HT1080 (cell line): ENCODE measurements at places on chromosomes 6 and 20. TPM values are rescaled to one million over a fixed set of nuclear protein-coding genes. Genes with fewer than 3 reads are reported as not detected.

DNA sequence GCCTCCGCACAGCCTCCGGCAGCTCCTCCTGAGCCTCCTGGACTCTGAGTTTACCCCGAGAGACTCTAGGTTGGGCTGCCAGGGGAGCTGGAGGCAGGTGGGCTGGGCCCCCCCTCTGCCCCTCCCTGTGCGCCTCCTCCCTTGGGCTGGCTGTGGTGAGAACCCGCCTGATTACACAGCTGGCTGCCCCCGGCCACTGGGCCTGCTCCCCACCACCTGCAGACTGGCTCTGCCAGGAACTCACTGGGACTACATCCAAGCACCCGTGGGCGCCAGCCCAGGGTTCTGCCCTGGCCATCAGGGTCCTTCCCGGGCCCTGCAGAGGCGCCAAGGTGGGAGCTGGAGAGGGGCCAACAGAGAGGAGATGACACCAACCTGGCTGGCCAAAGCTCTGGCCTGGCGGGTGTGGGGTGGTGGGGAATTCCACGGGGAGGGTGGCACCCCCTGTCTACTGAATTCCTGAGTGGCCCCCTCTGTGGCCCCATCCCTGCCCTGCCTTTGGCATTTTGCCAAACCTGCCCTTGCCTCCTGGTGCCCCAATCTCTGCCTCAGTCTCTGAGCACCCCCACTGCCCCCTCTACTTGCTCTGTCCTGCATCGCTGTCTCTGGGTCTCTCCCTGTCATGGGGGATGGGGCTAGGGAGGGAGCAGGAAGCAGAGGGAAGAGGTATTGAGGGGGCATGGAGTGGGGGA, 21.9 kb upstream of the CDH22 start:
- DNase-seq = no peak

DNA sequence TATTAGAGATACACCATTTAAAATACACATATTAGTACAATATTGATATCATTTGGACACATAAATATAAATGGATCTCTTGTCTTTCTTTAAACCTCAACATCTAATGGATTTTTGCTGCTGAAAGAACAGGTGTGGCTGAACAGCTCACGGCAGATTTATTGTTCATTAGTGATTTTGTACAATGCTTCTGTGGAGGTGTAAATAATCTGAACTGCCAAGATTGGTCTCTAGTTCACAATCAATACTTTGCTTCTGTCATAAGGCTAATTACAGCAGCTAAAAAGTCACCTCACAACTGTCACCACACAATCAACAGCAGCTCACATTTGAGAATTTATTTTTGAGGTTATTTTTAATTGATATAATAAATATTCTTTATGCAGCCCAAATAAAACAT, 162.0 kb upstream of the SIM1 start:
- DNase-seq = no peak

DNA sequence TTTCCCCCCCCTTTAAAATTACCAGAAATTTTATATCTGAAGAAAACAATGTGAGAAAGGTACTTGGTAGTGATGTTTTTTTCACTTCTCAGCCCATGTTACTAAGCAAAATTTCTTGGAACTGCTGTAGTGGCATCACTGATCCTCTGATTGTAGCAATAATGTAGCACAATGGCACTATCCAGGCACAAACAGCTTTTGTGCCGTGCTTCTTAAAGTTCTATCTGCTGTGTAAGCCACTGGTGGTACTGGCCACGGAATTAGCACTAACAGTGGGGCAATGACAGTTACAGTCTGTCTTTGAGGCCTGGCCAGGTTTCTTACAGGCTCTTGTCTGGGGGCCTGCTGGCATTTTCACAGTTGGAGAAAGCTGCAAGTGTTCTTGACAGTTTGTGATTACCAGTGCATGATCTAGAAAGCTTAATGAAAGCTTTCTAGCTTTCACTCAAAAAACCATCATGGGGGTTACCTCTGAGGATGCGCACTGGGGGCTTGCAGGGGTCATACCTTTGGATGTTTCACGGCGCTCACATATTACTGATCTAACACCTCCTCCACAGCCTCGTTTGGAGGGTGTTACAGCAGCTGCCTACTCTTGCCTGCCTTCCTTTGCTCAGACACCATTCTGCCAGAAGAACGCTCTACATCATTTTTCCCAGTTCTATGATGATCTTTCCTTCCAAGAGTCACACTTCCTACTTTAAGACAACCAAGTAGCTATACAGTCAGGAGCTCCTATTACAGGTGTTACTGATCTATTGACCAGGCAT, 58.4 kb upstream of the ARMH2 start:
- no peak for DNase-seq

DNA sequence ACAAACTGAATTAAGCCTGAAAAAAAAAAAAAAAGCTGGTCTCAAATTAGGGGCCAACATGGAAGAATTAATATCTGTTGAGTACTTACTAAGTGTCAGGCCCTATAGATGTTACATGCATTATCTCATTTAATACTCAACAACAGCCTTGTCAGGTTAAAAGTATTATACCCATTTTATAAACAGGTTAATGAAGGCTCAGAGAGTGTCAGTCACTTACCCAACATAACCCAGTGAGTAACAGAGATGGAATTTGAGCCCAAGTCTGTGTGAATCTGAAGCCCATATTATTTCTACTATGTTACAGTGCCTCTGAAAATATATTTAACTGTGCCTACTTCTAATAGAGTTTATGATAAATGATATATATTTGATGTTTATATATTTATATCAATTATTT, 11.3 kb upstream of the EIF2S2 start:
- no peak for DNase-seq

DNA sequence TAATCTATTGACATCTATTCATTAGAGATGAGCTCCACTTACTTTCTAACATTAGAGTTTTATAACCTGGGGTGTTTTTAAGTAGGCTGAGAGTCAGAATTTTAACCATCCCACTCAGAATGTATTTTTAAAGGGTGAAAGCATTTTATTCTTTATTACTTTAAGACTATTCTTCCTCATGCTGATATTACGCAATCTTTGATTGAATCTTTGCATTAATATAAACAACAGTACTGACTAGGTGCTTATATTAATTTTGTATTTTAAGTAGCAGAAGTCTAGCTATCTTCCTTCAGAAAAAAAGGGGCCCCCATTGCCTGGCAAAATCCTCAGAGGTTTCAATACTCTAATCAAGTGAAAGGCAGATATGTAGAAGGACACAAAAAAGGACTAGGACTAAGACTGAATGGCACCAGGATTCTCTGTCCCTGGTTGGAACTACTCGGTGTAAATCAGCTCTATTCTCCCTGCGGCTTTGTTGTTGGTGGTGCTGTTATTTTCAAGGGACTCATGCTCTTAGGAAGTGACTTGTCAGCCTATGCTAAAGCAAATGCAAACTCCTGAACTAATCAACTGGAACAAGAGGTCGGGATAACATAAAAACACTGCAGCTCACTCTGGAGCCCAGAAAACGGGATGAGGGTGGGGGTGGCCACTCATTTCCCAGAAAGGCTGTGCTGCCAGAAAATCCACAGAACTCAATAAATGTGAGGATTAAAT, 1324.4 kb downstream of the GRIK2 start:
- no peak for DNase-seq

DNA sequence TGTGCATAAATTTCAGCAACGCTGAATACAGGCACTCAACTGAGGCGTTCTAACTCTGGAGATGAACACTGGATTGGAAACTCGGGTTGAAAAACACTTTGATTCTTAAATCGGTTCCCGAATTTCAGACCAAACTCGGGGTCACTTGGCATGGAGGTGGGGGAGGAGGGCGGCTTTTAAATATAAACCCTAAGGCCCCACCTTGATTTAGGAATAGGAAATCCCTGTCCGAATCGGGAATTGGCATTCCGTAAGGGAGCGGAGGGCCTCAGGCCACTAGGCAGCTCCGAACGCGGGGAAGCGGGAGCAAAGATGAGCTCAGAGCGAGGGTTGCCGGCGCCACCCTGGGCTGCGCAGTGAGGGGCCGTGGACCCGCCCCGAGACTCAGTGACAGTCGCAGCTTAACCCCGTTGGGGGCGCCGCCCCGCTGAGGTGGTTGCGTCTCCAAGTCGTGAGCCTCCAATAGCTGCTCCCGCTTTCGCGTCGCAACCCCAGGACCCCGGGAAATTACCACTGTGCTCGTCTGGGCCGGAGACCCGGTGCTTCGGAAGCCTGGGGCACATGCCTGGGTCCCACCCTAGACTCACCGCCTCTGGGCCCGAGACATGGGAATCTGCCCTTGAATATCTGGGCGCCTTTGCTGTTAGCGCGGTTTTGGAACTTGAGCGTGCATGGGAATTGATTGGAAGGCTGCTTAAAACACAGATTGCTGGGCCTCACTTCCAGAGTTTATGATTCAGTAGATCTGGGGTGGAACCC, 4.6 kb upstream of the SIM1 start:
- DNase-seq = no peak

DNA sequence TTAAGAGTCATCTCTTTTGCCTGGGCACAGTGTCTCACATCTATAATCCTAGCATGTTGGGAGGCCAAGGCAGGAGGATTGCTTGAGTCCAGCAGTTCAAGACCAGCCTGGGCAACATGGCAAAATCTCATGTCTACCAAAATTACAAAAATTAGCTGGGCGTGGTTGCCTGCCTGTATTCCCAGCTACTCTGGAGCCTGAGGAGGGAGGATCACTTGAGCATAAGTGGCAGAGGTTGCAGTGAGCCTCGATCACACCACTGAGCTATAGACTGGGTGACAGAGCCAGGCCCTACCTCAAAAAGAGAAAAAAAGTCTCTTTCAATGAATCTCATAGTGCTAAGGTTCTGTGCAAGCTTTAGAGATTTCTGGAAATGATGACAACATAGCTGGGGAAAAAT, 1.5 kb downstream of the HLA-DRB1 start:
- no peak for DNase-seq

DNA sequence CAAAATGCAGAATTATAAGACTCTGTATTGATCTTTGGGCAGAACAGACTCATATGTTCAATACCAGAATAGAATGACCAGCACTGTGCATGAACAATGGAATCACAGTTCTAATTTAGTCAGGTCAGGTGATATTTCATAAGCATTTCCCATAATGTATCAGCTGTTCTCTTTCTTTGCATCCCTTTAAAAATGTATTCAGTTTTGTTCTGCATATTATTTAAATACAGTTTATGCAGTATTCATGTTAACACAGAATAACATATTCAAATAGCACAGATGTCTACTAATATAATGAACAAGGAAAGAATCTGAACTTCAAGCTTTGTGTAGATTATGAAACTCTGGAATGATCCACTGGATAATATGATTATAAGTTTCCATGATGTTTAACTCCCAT, 128.5 kb downstream of the LAMP5 start:
- DNase-seq = no peak

DNA sequence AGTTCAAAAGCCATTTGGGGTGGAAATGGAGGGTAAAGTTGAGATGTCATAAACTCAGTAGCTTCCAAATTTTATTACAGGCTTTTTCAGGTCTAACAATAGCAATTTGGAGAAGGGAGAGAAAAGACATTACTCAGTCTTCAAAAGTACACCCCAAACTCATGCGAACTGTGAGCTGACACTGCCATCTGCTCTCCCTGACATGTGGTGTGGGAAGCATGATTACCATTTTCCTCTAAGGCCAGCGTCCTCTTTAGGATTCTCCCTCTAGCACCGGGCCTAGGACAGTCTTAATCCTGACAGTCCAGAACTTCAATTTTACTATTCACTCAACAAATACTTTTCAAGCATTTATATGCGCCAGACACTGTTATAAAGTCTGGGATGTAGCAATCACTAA, 536.0 kb upstream of the JARID2 start:
- DNase-seq = no peak

DNA sequence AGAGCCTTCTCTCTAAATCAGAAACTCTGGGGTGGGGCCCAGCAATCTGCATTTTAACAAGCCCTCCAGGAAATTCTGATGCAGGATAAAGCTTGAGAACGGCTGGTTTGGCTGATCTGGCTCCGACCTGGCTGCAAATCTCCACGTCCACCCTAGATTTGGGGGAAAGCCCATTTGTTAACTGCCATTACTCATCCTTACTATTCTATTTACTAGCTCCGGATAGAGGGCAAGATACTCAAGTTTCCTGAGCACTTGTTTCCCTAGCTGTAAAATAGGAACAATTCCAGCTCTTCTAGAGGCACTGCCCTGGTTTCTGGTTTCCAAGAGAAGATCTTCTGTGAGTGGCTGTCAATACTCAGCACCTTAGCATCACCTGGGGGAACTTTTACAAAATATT, 44.4 kb downstream of the DAAM2 start:
- DNase-seq = no peak

GRCh38 chr6:106600329-106600728, 29.0 kb downstream of the RTN4IP1 start:
- DNase-seq = no peak

DNA sequence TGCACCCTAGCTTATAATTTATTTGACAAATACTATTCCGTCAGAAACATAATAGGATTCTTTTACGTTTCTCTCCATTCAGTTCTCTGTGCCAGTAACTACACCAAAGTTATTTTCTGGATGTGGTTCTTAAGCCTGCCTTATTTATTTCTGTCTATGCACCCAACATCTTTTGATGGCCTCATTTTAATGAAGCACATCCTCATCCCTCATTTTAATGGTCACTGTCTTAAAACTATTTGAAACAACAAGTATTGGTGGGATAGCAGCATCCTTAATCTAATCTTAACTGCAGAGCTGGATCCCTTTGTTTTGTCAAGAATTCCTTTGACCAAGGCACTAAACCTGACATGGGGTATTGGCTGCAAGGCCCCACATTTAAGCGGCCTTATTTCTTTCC, 11.0 kb downstream of the FAM135A start:
- DNase-seq = no peak

DNA sequence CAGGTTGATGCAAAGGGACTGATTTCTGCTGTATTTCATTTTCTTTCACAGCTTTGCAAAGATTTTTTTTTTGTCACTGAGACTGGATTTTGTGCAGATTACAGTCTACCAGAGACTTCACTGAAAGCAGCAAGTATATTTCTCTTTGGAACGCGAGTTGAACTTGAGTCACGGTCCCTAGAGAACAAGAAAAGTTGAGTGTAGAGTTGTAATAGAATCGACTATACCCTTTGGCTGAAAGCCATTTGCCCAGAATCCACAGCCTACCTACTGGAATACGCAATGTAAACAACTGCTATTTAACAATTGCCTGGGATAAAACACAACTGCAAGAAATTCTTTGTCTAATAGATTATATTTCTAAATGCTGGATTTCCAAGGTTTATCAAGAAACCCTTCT, 520.6 kb downstream of the HDGFL1 start:
- DNase-seq = no peak

DNA sequence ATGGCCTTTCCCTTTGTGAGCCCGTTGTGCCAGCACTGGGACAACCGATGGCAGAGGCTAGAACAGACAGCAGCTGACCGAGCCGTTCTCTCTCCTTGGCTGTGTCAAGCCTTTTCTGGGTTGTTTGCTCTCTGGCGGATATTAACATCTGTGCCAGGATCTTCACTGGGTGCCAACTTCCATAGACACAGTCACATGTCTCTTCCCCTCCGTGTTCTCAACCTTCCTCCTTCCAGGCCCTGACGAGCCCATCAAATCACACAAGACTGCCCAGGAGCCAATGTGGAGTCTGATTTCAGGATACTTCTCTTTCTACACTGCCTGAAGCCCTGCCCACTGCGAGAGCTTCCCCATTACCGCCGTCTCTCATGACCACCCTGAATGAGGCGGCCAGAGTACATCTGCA, 111.0 kb upstream of the RALGAPA2 start:
- no peak for DNase-seq

GRCh38 chr20:47438464-47439381, 63.0 kb upstream of the NCOA3 start:
- no peak for DNase-seq

GRCh38 chr20:38726804-38727606, 2.7 kb downstream of the SLC32A1 start:
- no peak for DNase-seq

The PGK2 gene
- total RNA-seq = not detected in 2 replicates

The SLC13A3 gene
- not detected in 2 replicates for total RNA-seq

The OLIG3 gene
- not detected in 2 replicates for total RNA-seq

The LHFPL5 gene
- total RNA-seq = 0.70 TPM in 1 of 2 replicates, not detected in the other

The EBF4 gene
- total RNA-seq = not detected in 2 replicates

The SSTR4 gene
- not detected in 2 replicates for total RNA-seq

The TREM2 gene
- total RNA-seq = 0.68 and 1.5 TPM in 2 replicates
